CD4-positive, alpha-beta T cell treated with Interleukin-12 subunit alpha and Interleukin-12 subunit beta, for 1 hour (primary cell): ENCODE measurements at places on chromosomes 2 and 18.

GRCh38 chr2:74575320-74575719 is 20.8 kb downstream of the DOK1 start:
- no peak for DNase-seq

GRCh38 chr2:189829102-189829833 is 45.0 kb downstream of the PMS1 start:
- no peak for DNase-seq

DNA sequence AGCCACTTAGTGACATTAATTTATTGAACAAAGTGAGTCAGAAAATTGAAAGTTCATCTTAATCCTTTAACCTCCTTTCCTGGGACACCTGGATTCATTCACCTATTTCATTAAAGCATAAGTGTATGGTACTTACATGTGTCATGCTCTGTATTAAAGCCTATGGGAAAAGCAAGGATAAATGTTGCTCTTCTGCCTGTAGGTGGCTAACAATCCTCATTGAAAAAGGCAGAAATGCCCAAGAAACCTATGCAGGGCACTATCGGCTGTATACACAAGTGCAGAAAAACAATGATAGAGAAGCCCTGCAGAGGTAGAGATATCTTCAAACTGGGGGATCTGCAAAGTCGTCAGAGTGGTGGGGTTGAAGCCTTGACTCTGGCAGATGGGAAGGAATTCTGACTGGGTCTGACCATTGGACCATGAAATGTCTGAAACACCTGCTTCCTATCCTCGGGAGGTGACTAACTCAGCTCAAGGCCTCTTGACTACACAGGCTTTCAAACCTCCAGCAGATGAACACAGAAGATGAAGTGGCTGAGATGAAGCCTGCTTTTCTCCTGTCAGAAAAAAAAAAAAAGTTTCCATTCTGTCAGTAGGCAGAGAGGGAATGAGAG is 83.1 kb downstream of the DCC start:
- DNase-seq, result no peak

DNA sequence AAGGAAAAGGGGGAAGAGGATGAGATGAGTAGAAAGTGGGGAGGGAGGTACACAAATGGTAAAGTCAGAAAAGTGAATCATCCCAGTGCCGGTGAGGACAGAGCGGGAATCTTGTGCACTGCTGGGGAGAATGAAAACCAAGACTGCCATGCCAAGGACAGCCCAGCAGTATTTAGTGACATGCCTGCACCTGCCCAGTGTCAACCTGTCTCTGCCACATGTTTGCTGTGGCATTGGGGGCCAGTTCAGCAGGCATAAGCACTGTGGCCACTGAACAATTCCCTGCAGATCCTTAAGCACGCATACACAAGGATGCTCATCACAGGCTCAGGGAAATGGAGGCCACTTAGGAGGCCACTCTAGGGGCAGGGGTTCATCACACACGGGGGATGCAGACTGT is 5.2 kb upstream of the KCNK3 start:
- no peak for DNase-seq

GRCh38 chr2:190864375-190864774 is 16.2 kb upstream of the GLS start:
- no peak for DNase-seq

GRCh38 chr2:175154661-175155082 is 13.3 kb downstream of the ATF2 start:
- no peak for DNase-seq

DNA sequence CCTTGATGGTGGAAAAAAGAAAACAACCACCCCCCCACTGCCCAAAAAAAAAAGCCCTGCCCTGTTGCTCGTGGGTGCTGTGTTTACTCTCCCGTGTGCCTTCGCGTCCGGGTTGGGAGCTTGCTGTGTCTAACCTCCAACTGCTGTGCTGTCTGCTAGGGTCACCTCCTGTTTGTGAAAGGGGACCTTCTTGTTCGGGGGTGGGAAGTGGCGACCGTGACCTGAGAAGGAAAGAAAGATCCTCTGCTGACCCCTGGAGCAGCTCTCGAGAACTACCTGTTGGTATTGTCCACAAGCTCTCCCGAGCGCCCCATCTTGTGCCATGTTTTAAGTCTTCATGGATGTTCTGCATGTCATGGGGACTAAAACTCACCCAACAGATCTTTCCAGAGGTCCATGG is 28.0 kb downstream of the MAL start:
- DNase-seq, result no peak

- no peak for DNase-seq
Measured at GRCh38 chr2:44772131-44772530, 169.4 kb upstream of the SIX3 start.

GRCh38 chr18:75805265-75805664 is 377.8 kb upstream of the SMIM21 start:
- DNase-seq, result no peak

DNA sequence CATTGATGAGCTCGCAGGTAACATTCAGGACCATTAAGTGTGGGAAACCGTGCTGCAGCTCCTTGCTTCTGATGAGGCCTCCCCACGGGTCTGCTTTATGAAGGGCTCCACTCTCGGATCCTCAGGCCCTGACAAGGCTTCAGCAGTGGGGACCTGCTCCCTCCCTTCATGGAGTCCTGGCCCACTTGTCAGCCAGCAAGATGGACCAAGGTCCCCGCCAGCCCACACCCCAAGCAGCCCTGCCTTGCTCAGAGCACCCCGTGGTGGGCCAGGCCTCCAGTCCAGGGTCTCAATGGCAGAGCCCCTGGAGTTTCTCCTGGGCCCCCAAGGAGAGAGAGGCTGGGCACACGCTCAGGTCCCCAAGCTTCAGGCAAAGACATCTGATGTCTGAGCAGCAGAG is 41.5 kb downstream of the CROCC2 start:
- no peak for DNase-seq

- DNase-seq, result no peak
Measured at GRCh38 chr2:54497763-54498680, 41.9 kb downstream of the SPTBN1 start.

- no peak for DNase-seq
Measured at GRCh38 chr2:65402323-65402722, 30.1 kb downstream of the SPRED2 start.

DNA sequence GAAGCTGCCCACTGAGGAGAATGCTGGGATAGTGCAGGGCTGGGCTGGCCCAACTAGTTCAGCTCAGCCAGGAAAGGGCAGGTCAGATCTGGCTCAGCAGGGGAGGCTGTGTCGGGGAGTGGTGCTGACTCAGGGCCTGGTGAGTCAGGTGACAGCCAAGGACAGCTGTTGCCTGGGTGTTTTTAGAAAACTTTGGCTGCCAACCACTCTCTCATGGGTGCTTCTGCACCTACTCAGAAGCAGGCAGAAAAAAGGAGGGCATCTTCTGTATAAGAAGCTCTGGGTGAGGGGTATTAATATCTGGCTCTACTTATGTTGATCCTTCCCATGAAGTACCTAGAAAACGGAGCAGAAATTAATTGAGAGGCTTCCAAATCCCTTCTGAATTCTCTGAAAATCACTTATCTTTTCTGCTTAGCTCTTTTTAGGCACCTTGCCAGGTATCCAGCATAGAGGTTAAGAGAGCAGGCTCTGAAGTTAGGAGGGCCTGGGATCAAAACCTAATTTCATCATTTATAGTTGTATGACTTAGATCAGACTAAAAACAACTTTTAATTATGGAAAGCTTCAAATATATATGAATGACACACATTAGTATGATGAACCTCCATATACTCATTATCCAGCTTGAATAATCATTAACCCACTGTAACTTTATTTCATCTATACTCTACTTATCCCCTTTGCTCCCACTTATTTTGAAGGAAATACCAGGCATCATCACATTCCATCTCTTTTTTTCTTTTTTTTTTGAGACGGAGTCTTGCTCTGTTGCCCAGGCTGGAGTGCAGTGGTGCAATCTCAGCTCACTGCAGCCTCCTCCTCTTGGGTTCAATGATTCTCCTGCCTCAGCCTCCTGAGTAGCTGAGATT is 15.5 kb upstream of the RAB10 start:
- no peak for DNase-seq

- no peak for DNase-seq
Measured at GRCh38 chr2:31402388-31402787, 12.2 kb downstream of the XDH start.

DNA sequence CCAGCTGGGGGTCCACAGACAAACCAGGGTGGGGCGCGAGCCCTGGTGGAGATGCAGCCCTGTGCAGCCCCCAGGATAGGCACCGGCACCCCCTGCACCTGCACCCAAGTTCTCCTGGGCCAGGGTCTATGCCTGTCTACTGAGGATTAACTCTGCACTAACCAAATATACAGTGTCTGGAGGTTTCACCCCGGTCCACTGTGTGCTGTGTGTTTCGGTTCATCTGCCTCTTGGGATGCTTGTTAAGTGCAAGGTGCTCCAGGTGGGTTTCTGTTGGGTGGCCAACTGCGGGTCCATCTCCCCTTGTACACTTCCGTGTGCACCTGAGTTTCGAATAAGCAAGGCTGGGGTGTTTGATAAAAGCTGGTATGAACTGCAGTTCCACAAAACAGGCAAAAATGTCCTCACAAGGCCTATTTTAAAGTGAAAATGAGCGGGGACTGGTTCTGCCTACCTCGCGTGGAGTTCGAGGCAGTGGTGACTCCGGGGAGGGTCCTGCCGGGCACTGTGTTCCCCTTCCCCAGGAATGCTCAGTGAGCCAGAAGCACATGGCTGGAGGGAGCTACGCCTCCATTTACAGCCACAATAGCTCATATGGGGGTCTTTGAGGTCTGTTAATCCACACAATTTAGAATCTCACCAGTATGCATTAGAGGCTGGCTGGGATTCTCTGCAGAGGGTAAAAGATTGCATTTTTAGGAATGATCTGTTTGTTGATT is 70.7 kb downstream of the EDAR start:
- no peak for DNase-seq

- DNase-seq, result no peak
Measured at GRCh38 chr2:196153480-196153879, 17.9 kb downstream of the STK17B start.

DNA sequence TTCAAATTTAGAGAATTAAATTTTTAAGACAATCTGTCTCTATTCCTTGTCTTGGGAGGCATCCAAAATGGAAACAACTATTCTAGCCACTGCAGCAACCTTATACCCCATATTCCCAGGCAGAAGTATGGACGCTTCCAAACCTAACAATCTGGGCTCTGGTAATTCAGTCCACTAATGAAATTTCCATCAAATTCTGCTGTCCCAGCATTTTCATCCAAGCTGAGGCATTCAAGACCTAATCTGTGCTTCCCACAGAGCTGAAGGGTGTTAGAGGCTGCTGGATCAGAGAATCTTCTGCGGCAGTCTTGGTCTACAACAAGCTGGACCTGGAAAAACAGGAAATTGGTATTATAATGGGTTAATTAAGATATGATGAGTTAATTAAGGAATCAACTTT is 42.5 kb upstream of the CYRIA start:
- no peak for DNase-seq

GRCh38 chr2:23114299-23114698 is 270.7 kb upstream of the KLHL29 start:
- no peak for DNase-seq

GRCh38 chr2:106316915-106317314 is 122.8 kb upstream of the UXS1 start:
- DNase-seq, result no peak

DNA sequence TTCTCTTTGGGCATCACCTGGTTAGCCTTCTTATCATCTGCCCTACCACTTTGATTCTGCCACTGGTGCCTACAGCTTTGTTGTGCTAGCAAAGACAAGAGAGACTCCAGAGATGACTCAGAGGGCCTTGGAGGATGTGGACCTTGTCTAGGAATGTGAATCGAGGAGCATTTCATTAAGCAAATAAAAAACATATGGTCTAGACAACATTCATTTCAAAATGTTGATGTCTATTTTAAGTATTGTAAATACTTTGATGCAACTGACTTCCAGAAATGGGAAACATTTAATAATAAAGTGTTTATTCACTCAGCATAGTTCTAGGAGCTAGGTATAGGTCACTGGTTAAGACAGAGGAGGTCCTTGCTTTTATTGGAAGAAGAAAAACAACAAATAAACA is 195.5 kb downstream of the CDCA7 start:
- DNase-seq, result no peak

DNA sequence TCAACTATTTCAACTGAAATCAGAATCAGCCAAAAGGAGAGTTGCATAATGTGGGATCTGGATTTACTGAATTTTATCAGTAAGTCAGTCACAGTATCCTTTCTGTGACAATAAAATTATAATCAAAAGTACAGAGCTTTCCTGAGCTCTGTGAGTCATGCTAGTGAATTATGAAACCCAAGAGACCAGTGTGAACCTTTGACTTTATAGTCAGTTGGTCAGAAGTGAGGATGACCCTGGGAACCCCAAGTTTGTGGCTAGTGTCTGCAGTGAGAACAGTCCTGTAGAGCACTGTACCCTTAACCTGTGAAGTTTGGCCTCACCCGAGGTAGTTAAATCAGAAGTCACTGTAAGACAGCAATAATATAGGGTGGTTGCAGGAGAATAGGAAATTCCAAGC is 381.7 kb downstream of the CDH19 start:
- DNase-seq, result no peak

DNA sequence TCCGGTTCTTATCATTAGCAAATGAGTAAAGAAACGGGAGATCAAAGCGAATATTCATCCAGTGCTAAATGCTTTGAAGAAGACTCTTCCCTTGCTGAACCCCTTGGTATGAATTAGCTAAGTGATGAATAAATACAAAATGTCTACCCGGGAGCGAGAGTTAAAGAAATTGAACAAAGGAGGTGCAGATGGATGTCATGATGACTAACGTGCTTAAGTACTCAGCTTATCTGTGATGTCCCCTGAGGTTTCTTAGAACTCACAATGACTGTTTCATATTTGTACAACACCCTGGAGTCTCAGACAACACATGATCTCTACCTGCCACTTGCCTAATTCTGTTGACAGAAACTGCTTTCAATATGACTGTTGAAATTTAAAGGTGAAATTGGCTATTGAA is 148.5 kb downstream of the TMEM200C start:
- no peak for DNase-seq

DNA sequence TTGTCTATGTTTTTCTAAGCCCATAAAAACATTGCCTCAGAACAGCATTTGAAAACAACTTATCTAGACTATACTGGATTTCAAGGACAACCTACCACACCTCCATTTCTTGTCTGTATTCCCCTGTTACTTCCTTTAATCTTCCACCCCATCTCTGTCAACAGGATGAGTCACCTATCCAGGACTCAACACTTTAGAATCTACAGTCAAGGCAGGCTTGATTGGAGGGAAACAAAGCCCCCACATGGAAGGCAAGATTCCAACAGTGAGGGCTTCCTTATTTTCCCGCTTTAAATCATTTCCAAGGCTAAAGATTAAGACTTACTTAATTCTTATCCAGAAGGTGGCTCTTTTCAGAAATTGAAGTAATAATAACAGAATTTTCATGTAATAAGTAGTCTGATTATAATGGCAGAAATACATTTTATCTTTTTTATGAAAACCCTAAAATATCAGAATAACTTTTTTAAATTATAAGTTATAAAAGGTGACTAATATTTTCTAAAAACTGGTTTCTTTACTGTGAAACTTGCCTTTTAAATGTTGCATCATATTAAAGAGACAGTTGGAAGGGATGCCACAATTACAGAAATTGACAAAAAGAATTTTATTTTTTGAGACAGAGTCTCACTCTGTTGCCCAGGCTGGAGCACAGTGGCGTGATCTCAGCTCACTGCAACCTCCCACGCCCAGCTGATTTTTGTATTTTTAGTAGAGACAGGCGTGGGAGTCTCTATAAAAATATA is 138.7 kb upstream of the CCDC150 start:
- DNase-seq, result no peak
